ENCODE measurements at places on chromosomes 1 and 21. TPM values are rescaled to one million over a fixed set of nuclear protein-coding genes. Genes with fewer than 3 reads are reported as not detected.
A peak's percentile ranks its signal among the peaks of the same experiment; 100 is the strongest.

DNA sequence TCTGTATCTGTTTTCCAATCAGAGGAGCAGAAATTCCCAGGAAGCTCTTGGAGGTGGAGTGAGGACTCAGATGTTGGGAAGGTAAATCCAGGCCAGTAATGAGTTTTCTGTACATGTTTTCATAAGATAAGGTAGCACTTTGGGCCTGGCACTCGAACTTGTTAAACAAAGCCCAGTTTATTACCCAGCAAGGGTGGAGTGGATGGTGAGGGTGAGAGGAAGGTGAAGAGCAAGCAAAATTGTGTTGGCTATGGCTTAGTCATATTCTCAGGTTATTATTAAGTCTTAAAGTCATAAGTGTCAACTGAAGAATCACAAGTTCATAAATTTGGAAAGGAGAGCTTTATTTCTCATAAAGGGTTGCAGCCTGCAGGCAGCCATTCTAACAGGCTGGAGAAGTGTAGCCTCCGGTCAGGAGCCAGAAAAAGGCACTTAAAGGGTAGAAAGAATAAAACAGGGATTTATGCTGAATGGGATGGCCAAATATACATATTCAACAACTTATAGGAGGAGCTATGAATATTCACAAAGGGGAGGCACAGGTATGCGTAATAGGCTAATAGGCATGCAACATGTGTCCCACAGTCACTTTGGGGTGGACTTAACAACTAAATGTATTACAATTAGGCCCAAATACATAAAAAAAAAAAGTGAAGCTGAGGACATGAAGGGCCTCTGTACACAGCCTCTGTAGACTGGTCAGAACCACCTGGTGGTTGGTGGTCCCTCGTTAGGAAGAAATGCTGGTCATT, 523.9 kb downstream of the LMO4 start:
- DNase-seq, result no peak
- H3K36me3 ChIP-seq, result no peaks in the 10 kb centered on the region
- no peaks in the 10 kb centered on the region for H3K27me3 ChIP-seq
- H3K4me3 ChIP-seq, result no peak overlapping the region
- no peak overlapping the region for H3K27ac ChIP-seq
- H3K4me1 ChIP-seq, result peaks cover 29% of the 10 kb centered on the region

DNA sequence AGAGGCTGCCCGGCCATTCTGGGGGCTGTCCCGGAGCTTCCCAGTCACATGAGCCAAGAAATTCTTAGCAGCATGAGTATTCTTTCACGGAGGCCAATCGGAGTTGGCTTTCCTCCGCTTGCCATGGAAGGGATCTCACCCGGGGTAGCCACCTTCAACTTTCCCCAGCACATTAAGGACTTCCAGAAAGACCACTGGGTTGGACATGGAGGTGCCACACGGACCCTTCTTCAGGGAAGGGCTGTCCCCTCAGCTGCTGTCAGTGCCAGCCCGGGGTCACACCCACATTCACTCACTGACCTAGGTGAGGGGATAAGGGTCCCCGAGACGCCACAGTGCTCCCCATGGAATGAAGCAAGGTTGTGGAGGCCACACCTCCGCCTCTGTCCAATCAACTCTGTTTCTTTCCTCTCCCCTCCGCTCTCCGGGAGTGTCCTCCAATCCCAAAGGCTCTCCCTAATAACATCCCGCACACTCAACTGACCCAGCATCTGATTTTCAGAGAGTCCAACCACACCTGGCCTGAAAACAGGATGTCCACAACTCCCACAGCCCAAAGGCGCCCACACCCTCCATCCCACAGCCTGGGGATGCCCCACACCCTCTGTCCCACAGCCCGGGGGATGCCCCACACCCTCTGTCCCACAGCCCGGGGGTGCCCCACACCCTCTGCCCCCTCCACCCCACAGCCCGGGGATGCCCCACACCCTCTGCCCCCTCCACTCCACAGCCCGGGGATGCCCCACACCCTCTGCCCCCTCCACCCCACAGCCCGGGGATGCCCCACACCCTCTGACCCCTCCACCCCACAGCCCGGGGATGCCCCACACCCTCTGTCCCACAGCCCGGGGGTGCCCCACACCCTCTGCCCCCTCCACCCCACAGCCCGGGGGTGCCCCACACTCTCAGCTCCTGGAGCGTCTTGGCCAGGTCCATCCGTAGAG, 19.4 kb downstream of the RSPH1 start:
- H3K4me1 ChIP-seq, result peaks cover 8% of the 10 kb centered on the region
- H3K27ac ChIP-seq, result no peak overlapping the region
- H3K4me3 ChIP-seq, result no peak overlapping the region
- H3K27me3 ChIP-seq, result peaks cover 2% of the 10 kb centered on the region
- no peaks in the 10 kb centered on the region for H3K36me3 ChIP-seq
- DNase-seq, result no peak

DNA sequence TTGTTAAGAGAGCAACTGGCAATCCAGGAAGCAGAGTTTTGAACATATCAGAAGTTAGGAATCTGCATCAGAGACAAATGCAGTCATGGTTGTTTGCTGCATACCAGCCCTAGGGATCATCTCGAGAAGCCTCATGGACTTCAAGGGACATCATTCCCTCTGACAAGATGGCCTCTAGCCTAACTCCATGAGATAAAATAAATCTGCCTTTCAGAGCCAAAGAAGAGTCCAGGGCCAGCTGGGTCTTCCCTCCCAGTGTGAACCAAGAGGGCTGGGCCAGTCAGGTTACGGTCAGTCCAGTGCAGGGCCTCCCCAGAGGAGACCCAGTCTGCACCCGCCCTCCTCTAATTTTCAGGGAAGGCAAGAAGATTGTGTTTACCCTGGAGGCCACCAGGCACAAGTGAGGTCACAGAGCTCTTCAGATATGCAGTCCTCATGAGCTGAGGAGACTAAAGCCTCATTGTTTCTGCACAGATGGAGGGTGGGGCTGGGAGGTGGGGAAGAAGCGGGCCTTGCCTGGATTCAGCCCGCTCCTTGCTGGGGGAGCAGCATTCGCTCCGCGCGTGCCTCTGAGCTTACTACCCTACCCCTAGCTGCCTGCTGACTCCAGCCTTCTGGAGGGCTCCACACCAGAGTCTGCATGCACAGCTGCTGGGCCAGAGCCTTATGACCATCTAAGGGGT, 52.8 kb downstream of the CAPN2 start:
- no peak overlapping the region for H3K4me3 ChIP-seq
- peak overlapping the region; percentile 79 for H3K27ac ChIP-seq
- H3K4me1 ChIP-seq, result peaks cover 9% of the 10 kb centered on the region

DNA sequence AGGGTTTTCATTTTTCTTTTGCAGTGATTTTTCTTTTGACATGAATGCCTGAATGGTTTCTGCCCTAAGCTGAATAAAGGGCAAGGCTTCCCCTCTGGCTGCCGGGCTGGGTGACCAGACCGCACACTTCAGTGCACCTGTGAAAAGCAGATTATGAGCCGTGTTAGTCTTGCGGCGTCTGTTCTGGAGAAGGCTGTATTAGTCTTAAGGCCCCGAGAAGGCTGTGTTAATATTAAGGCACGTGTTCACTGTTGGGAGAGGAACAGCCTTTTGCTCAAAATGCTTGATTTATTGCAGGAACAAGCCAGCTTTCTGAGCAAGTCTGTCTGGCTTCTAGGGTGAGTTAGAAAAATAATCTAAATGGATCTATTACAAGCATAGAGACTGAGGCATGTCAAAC, 54.7 kb upstream of the DNAH14 start:
- no peaks in the 10 kb centered on the region for H3K36me3 ChIP-seq
- peak overlapping the region; percentile 63 for H3K27ac ChIP-seq
- H3K4me1 ChIP-seq, result peaks cover 34% of the 10 kb centered on the region
- H3K4me3 ChIP-seq, result no peak overlapping the region
- no peaks in the 10 kb centered on the region for H3K27me3 ChIP-seq
- no peak for DNase-seq

GRCh38 chr1:63787875-63788274, 14.1 kb downstream of the ROR1 start:
- peaks cover 7% of the 10 kb centered on the region for H3K36me3 ChIP-seq
- H3K4me3 ChIP-seq, result no peak overlapping the region
- H3K27me3 ChIP-seq, result no peaks in the 10 kb centered on the region
- no peak overlapping the region for H3K27ac ChIP-seq
- no peak for DNase-seq
- peaks cover 38% of the 10 kb centered on the region for H3K4me1 ChIP-seq

DNA sequence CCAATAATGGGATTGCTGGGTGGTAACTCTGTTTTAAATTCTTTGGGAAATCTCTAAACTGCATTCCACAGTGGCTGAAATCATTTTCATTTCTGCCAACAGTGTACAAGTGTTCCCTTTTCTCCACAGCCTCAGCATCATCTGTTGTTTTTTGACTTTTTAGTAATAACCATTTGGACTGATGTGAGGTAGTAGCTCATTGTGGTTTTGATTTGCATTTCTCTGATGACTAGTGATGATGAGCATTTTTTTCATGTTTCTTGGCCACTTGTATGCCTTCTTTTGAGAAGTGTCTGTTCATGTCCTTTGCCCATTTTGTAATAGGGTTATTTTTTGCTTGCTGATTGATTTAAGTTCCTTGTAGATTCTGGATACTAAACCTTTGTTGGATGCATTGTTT, 131.9 kb upstream of the B3GALT2 start:
- H3K27me3 ChIP-seq, result no peaks in the 10 kb centered on the region
- no peaks in the 10 kb centered on the region for H3K4me1 ChIP-seq
- DNase-seq, result no peak
- H3K27ac ChIP-seq, result no peak overlapping the region
- no peak overlapping the region for H3K4me3 ChIP-seq

DNA sequence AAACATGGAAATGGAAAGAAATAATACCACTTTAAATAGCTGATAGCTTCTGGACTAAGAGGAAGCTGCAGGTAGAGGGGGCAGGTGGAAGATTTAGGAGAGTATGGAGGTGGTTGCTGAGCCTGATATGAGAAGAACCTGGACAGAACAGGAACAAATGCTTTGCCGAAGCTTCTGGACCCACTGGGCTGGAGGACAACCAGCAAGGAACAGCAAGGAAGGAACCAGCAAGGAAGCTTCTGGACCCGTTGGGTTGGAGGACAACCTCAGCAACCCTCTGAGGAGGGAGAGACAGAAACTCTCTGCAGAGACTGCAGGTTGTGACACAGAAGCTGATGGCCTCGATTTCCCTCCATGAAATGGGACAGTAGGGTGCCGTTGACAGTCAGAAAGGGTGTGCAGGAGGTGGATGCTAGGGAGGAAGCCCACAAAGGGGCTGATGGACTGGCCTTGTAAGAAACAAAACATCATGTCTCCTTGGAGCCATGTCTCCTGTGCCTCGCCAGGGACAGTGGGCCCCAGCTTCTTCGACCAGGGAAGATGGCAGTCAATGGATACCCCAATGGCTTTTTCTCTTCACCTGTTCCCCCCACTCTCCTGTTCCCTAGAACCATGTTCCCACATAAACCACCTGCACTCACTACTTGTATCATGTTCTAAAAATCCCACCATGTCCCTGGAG, 8.3 kb upstream of the WNT3A start:
- no peak overlapping the region for H3K27ac ChIP-seq
- no peak for DNase-seq
- no peaks in the 10 kb centered on the region for H3K4me1 ChIP-seq
- H3K36me3 ChIP-seq, result no peaks in the 10 kb centered on the region

DNA sequence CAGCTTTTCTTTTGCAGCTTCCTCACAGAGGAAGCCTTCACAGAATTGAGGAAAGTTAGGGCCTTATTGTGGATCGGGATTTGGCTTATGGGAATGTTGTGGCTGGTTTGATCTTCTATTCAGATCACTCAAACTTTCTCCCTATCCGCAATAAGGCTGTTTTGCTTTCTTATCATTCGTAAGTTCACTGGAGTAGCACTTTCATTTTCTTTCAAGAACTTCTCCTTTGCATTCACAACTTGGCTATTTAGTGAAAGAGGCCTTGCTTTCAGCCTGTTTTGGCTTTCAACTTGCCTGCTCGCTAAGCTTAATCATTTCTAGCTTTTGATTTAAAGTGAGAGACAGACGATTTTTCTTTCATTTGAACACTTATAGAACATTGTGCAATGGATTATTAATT, 181.9 kb upstream of the B3GALT2 start:
- H3K36me3 ChIP-seq, result no peaks in the 10 kb centered on the region
- DNase-seq, result no peak
- H3K4me1 ChIP-seq, result peaks cover 23% of the 10 kb centered on the region
- no peak overlapping the region for H3K4me3 ChIP-seq
- H3K27me3 ChIP-seq, result no peaks in the 10 kb centered on the region

GRCh38 chr1:185010361-185010760, 35.0 kb upstream of the RNF2 start:
- H3K27ac ChIP-seq, result no peak overlapping the region
- no peaks in the 10 kb centered on the region for H3K4me1 ChIP-seq
- no peaks in the 10 kb centered on the region for H3K36me3 ChIP-seq

DNA sequence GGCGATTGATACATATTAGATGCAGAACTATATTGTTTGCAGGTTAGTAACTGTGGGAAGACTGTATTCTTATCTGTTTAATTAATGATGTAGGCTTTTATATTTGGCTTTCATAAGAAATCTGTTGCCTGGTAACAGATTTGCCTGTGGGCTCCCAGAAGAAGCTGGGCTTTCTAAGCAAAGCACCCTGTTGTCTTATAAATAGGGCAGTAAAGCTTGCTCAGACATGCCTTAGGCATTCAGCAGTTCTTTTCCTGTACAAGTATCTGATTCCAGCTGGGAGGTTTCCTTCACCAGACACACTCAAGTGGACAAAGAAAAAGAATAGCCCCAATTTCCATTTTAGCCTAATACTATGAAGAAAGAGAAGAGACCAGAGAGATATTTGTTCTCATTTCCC, 524.0 kb downstream of the LRRIQ3 start:
- no peaks in the 10 kb centered on the region for H3K27me3 ChIP-seq
- H3K36me3 ChIP-seq, result no peaks in the 10 kb centered on the region
- DNase-seq, result no peak
- H3K27ac ChIP-seq, result no peak overlapping the region
- H3K4me1 ChIP-seq, result peaks cover 2% of the 10 kb centered on the region
- H3K4me3 ChIP-seq, result no peak overlapping the region

- peak overlapping the region; percentile 24 for H3K27ac ChIP-seq
- H3K4me3 ChIP-seq, result no peak overlapping the region
- DNase-seq, result no peak
- H3K36me3 ChIP-seq, result no peaks in the 10 kb centered on the region
Measured at GRCh38 chr1:237386362-237387143, 344.6 kb downstream of the RYR2 start.

- no peak for DNase-seq
- H3K4me3 ChIP-seq, result no peak overlapping the region
- H3K27me3 ChIP-seq, result no peaks in the 10 kb centered on the region
Measured at GRCh38 chr1:12244078-12244477, 14.2 kb downstream of the VPS13D start.

Gene ST6GALNAC5
- total RNA-seq, result 18.6 TPM

Gene HAO2
- 0.27 TPM for total RNA-seq

Gene SPRR2A
- not detected for total RNA-seq

Gene AMY2B
- 12.6 TPM for total RNA-seq

Gene TSPEAR
- 0.11 TPM for total RNA-seq

Gene GBP1
- total RNA-seq, result 52.3 TPM

Gene MYBPH
- not detected for total RNA-seq

Gene LORICRIN
- not detected for total RNA-seq
